Astrocyte of the spinal cord (primary cell): ENCODE measurements at places on chromosomes 7 and 10.

DNA sequence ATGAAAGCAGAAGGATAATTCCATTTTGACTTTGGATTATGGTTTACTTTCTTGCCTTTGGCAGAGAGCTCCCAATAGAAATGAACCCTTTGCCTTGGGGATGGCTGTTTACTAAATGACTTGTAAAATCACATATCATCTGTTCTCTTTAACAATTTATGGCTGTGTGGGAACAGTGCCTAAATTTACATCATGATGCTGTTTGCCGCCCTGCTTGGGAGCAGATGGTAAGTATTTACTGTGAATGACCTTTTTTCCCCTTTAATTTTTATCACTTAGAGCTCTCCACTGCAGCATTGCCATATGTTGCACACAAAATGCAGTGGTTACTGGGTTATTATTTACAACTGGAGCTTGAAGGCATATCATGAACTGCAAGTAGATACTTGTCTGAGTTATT, 13.4 kb downstream of the HEPACAM2 start:
- DNase-seq, result no peak

- no peak for DNase-seq
These were observed 33.8 kb downstream of the PFKFB3 start for GRCh38 chr10:6236349-6237198.

DNA sequence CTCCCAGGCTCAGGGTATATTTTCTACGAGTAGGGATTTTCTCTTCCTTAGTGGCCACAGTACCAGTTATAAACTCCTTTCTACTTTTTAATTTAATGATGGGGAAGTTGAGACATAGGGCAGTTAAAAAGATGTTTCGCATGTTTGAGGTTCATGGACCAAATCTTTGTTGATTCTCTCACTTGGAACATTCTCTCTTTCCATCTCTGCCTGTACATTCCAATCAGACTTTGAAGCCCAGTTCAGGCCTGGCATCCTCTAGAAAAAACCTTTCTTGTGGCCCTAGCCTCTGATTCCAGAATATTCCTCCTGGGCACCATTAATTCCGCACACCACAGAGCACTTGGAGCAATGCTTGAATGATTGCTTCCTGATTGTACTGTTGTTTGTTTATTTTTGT, 18.5 kb downstream of the SLC13A4 start:
- DNase-seq, result no peak

- DNase-seq, result no peak
These were observed 88.8 kb upstream of the ANLN start for GRCh38 chr7:36300696-36301350.

GRCh38 chr10:132451506-132452215, 54.7 kb downstream of the PWWP2B start:
- no peak for DNase-seq

GRCh38 chr10:44467900-44468299, 83.0 kb upstream of the CXCL12 start:
- no peak for DNase-seq

- DNase-seq, result no peak
These were observed 21.8 kb downstream of the CXCL12 start for GRCh38 chr10:44362866-44363711.

DNA sequence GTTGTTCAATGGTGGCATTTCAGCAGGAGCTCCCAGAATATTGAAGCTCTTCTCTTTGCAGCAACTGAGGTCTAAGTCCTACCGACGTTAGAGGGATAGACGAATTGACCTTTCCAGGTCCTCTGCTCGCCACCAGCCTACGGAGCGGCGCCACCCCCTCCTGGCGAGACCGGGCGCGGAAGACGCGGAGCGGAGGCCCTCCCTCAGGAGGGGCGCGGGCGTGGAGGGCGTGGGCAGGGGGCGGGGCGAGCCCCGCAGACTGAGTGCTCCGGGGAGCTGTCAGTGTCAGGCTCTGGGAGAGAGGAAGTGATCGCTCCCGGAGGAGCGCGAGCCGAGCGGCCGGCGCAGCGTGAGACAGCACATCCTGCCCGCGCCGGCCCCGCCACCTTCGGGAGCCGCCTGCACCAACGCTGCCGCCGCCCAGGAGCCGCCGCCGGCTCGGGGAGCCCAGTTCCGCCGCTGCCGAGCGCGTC, at the start of gene DYNC1I1:
Gene DYNC1I1 (plus strand): TSS at position 257 of the 473 bp plus-strand sequence. CDS start 32,176 bp downstream, outside the sequence.
- peak; percentile 52 for DNase-seq

DNA sequence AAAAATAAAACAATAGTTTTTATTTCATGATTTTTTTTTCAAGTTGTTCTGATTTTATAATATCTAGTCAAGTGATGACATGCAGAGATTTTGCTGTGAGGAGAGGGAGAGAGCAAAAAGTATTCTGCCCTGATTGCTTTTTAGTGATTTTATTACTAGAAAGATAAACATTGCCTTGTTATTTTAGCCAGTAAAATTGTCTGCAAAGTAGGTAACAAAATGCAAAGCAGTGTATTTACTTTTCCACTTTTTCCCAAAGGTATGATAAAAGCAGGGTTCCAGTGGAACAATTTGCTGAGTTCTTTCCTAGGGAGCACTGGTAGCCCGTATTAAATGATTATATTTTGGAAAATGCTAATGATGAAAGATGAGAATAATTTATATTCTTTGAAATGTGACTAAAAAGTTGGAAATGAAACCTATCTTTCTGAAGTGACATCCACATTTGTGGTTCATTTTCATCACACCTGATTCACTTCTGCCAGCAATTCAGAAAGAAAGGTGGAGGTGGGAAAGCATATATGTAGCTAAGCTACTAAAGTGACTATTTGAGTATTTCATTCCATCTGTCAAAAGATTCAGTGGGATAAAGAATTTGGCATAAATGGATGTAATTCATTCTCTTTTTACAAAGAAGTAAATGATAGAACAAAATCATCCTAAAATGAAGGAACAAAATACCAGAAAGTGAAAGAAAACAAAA, 300.3 kb downstream of the ADK start:
- no peak for DNase-seq

GRCh38 chr10:18668026-18668425, 8.8 kb downstream of the ARL5B start:
- DNase-seq, result no peak

DNA sequence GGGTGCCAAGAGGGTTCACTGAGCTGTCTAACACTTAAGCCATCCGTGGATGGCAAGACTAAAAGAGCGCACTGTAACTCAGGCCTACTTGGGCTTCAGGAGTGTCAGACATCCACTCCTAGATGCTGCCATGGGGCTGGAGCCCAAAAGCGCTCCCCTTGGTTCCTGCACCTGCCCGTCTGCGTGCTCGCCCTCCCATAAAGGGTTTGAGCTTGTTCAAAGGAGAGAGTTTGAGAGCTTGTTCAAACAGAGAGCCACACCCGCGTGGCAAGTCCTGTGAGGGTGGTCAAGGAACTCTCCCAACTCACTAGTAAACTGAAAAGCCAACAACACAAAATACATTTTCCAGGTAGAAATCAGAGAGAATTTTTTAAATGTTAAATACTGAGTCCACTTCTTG, 256.7 kb downstream of the SEMA3A start:
- no peak for DNase-seq

GRCh38 chr7:30465046-30465810, 13.4 kb downstream of the NOD1 start:
- DNase-seq, result peak; percentile 35

- no peak for DNase-seq
These were observed 516.4 kb downstream of the GLRX3 start for GRCh38 chr10:130652544-130652943.
